ENCODE measurements at places on chromosomes 4 and X.

GRCh38 chr4:92387459-92388069, 83.8 kb downstream of the GRID2 start:
- peak; percentile 25 for DNase-seq

DNA sequence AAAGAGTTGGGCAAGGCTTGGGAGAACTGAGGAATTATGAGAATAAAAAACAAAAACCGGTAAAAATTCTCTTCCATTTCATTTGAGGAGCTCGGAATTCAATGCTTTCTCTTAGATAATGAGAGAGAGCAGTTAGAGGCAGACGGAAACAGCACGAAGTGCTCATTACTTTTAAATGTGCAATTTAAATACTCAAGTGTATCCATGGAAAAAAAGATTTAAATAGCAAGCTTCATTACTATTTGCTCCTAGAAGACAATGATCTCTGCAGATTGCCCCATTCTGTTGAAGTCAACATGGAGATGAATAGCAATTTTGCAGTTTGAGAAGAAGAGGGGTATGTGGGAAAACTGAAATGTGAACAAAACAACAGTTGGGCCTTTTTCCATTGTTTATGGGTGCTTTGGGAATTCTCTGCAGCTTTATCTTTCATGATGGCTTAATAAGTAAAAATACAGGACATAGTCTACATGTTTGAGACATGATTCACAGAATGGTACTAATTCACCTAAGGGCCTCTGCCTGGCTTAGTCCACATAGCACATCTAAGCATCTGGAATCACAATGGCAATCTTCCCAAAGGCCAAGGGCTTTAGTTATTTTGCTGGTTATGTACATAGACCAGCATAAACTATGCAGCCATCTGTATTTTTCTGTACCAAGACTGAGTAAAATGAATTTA, 512.7 kb upstream of the FAT1 start:
- peak; percentile 53 for DNase-seq

DNA sequence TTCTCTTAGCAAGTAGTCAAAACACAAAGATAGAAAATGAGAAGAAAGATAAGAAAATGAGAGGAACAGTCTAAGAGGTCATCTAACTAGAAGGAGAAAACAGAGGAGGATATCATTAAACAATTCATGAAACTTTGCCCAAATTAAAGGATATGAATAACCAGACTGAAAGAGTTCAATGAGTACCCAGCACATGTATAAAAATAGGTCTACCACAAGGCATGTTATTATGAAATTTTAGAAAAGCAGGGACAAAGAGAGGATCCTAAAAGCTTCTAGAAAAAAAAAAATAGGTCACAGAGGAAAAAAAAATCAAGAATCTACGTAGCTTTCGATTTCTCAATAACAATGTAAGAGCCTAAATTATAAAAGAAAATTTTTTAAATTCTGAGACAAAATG, 118.5 kb downstream of the WDFY3 start:
- DNase-seq = no peak

DNA sequence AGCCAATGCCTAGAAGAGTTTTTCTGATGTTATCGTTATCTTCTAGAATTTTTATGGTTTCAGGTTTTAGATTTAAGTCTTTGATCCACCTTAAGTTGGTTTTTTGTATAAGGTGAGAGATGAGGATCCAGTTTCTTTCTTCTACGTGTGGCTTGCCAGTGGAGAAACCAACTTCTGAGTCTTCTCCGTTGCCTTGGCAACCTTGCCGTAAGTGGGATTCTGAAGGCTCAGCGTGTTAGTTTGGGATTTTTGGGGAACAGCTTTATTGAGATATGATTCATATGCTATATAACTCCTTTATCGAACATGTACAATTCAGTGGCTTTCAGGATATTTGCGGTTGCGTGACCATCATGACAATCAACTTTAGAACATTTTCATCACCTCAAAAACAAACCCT, 17.7 kb downstream of the SMS start:
- DNase-seq = no peak

Data from large intestine (tissue), 12 donors.